ENCODE measurements at places on chromosomes 13 and 19.

- DNase-seq: no peak
- no peak overlapping the region for H3K27ac ChIP-seq
- no peak overlapping the region for H3K4me3 ChIP-seq
- peaks cover 5% of the 10 kb centered on the region for H3K36me3 ChIP-seq
- no peaks in the 10 kb centered on the region for H3K4me1 ChIP-seq
Measured at GRCh38 chr19:1922803-1923202, 17.6 kb downstream of the ADAT3 start.

DNA sequence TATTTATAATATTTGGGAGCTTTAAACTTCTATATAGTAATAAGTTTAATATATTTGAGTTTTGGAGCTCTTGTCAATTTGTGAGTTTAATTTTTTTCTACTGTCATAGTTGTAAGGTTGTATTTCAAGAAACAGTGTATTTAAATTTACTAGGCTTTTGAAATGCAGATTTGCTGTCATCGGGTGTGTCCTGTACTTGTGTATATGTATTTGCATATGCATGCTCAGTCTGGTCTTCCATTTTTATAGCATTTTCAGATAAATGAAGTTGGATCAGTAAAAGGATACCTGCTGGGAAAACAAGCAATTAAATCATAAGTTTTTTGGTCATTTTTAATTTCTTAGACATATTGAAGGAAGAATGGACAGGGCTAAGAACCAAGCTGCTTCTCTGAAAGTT is 33.1 kb downstream of the SLAIN1 start:
- H3K4me3 ChIP-seq: no peak overlapping the region
- no peaks in the 10 kb centered on the region for H3K4me1 ChIP-seq
- H3K27ac ChIP-seq: no peak overlapping the region
- H3K36me3 ChIP-seq: no peaks in the 10 kb centered on the region
- no peaks in the 10 kb centered on the region for H3K27me3 ChIP-seq

DNA sequence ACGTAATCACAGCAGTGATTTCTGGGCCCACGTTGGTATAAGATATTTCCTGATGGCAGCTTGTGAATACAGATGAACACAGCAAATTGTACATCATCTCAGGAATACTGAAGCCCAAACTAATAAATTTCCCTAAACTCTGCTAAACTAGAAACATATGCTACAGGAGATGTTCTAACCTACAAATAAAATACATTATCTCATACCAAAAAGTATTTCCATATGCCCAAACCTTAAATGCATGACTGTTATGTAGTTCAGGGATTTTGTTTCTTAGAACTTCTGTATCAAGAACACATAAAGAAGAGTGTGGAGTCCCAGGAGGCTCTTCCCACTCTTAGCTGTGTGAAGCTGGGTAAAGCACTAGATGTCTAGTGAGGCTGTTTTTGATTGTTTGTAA is 138.4 kb downstream of the RFC3 start:
- no peak for DNase-seq
- no peak overlapping the region for H3K4me3 ChIP-seq
- H3K4me1 ChIP-seq: no peaks in the 10 kb centered on the region
- H3K27me3 ChIP-seq: no peaks in the 10 kb centered on the region
- H3K36me3 ChIP-seq: no peaks in the 10 kb centered on the region

DNA sequence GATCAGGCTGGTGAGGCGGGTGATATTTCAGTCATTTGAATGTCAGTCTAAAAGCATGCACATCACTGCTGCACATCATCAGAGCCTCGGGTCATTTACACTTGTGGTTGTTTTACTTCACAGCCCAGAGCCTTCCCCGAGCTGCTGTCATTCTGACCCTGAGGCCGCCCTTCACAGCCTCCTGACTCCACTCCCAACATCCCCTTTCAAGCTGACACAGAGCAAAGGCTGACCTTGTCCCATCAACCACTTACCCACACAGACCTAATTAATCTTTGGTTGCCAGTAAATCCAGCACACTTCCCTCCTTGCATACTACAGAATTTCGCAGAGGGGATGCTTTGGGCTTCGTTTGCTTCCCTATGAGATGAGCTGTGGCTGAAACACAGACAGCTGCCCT is 528.1 kb downstream of the DIAPH3 start:
- H3K4me3 ChIP-seq: no peak overlapping the region
- no peaks in the 10 kb centered on the region for H3K36me3 ChIP-seq
- no peak for DNase-seq
- no peak overlapping the region for H3K27ac ChIP-seq
- no peaks in the 10 kb centered on the region for H3K27me3 ChIP-seq

DNA sequence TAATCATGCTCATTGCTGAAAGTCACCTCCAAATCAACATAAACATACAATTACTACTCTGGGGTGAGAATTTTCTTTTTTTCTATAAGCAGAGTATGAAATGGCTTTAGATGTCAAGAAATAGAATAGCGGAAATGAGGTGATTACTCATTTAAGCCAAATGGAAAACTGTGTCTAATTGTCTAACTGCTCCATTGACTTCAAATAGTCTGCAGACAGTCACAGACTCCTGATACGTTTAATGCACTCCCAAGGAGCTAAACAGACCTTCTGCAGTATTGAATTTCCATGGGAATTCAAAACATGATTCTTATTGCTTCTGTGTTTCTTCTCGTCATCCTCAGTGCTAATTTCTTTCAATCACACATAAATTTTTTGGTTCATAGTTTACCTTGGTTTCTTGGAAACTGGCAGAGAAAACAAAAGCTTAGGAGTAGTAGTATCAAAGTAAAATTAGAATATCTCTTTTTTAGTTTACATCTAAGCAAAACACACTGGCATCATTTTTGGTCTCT is 865.2 kb upstream of the SLC10A2 start:
- no peaks in the 10 kb centered on the region for H3K27me3 ChIP-seq
- DNase-seq: no peak
- H3K36me3 ChIP-seq: no peaks in the 10 kb centered on the region
- H3K27ac ChIP-seq: no peak overlapping the region
- H3K4me1 ChIP-seq: no peaks in the 10 kb centered on the region

- no peaks in the 10 kb centered on the region for H3K27me3 ChIP-seq
- no peak for DNase-seq
- H3K4me3 ChIP-seq: no peak overlapping the region
- H3K4me1 ChIP-seq: no peaks in the 10 kb centered on the region
- no peak overlapping the region for H3K27ac ChIP-seq
- no peaks in the 10 kb centered on the region for H3K36me3 ChIP-seq
Measured at GRCh38 chr19:30864391-30865215, 484.6 kb downstream of the TSHZ3 start.
